Naive B cell (primary cell): ENCODE measurements at places on chromosomes 1 and 21.

DNA sequence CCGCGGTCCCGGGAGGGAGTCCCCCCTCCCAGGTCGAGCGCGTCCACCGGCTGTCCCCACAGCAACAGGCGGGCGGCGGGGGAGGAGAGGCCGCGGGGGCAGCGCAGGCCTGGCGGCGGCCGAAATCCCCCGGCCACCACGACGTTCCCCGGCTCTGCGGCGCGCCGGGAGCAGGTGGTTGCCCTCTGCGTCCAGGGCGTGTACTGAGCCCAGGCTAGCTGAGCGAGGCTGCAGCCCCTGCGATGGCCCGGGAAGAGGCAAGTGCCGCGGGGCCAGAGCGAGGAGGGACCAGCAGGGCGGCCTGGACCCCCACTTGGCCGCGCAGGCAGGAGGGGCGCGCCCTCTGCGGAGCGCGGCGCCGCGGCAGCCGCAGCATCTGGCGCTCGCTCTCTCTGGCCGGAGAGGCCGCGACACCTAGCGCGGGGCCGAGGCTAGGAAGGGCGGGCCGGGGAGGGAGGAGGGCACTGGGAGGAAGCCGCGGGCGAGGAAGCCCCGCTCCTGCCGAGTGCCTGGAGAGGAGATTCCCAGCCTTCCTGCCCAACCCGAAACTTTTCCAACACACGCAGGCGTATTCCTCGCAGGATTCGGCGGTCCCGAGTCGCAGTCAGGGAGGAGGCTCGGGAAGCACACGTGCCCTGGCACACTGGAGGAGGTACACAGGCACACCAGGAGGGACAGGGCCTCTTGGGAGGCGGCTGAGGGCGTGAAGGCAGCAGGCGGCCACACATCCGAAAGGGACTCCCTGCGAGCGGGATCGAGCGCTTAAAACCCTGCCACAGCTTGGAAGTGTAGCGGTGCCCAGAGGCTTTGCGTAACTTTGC, 4.9 kb upstream of the PROX1 start:
- no peak for DNase-seq

DNA sequence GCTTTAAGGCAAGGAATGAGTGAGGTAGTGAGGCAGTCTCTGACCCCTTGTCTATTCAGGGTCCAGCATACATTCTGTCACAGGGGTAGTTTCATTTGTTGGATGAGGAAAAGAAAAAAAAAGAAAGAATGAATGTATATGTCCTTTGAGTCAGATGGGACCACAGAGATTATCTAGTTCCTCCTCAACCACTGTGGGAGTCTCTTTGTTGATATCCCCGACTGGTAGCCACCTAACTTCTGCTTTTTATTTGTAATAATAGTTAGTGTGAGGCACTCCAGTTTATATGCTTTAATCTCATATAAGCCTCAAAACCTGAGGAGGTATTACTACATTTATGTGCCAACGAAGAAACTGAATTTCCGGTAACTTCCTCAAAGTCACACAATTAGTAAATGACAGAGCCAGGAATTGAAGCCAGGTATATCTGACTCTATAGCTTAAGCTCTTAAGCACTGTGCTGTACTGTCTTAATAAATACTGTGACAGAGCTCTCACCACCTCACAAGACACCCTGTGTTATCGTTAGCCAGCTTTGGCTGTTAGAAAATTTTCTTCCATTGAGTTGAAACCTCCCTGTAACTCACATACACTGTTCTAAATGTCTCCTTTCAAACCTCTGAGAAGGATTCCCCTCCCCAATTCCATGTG, 82.2 kb downstream of the MDM4 start:
- DNase-seq = no peak

GRCh38 chr21:45003331-45004058, 63.7 kb downstream of the SLX9 start:
- no peak for DNase-seq

- DNase-seq = no peak
Observed at GRCh38 chr1:113931451-113931851, 2.3 kb downstream of the HIPK1 start.

DNA sequence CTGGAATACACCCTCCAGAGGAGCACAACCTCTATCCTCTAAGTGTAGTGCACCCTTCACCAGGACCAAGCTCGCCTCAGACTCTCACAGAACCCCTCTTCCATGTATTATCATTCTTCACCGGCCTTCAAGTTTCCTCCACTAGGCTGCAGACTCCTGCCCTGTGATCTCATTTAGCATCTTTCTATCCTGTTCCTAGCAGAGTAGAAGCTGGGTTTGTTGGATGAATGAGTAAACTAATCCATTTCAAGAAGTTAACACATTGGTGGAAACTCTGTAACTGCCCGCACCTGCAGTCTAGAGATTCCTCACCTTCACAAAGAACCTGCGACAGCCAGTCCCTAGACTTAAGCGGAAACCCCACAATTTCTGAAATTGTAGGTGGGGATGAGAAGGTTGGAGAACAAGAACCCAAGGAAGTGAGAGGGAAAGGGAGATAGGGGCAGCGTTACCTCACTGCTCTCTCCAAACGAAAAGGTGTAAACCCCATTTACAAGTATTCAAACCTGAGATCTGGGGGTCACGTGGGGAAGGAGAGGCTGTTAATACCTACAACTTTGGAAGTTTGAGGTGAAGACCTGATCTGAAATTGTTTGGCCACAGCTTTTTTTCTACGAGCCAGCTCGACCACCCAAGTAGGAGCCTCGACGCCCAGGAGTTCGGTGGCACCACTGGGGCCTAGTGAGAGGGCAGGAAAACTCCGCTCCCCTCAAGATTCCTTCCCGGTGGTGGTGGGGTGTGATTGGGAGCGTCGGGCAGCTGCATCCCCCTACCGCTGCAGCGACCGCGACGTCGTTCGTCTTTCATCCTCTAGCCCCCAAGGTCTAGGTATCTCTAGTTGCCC, 1.2 kb downstream of the PTPN14 start:
- no peak for DNase-seq

- DNase-seq = no peak
Observed at GRCh38 chr1:47584249-47584648, 146.4 kb downstream of the FOXD2 start.

DNA sequence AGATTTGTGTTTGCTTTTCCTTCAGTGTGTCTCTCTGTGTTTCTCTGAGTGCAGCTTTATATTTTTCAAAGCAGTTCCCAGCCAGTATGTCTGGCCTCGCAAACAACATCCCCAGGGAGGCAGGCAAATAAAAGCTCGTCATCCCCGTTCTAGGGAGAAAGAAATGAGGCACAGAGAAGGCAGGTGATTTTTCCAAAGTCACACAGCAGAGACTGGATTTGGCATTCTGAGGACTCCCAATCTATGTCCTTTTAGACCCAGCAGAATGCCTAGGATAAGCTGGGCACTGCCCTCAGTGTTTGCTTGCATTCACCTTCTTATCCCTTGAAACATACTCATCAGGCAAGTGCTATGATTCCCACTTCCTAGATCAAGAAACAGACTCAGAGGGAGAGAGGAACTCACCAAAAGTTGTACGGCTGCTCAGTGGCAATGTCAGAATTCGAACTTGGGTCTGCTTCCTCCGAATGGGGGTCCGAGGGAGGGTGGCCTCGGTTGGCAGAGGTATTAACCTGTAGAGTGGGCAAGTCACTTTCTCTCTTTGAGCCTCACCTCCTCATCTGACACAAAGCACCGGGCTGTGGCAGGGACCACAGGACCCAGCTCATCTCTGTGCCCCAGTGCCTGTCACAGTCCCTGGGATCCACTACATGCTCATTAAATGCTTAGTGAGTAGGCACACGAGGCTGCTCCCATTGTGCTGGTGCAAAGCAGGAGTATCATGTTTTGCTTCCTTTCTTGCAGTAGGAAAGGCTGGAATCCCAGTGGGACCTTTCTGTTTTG, 4.2 kb downstream of the RAP1GAP start:
- DNase-seq = no peak

DNA sequence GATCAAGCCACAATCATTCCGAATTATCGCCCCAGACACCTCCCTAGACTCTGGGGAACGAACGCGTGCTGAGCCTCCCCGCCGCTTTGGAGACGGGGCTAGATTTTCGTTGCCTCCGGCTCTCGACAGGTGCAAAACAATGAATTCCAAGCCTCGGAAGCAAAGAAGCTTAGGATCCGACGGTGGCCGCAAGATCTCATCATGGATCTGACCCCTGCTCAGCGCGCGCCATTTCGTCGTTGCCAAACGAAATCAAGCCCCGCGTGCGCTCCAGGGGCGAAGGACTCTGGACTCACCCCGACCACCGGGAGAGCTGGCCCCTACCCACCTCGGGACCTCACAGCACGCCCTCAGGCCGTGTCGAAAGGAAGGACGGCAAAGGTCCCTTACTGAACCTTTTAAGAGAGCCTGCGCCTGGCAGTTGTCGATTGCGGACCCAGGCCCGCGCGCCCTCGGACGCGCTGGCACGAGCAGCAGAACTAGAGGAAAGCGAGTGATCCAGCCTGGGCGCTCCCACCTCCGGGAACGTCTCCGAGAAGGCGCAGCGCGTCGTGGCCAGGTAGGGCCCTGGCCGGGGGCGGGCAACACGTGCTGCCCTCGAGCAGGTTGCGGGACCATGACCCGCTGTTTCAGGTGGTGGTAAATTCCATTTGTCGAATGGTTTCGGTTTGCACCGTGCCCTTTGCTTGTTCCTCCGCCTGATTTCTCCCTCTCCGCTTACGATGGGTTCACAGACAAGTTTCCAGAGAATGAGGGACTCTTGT, 1.6 kb upstream of the RUNX3 start:
- DNase-seq = no peak

- no peak for DNase-seq
Observed at GRCh38 chr1:54465351-54465811, 59.2 kb upstream of the SSBP3 start.

GRCh38 chr1:229440851-229441537, 7.1 kb upstream of the ACTA1 start:
- no peak for DNase-seq
